ENCODE measurements at places on chromosomes 6 and 20.
A peak's percentile ranks its signal among the peaks of the same experiment; 100 is the strongest.

DNA sequence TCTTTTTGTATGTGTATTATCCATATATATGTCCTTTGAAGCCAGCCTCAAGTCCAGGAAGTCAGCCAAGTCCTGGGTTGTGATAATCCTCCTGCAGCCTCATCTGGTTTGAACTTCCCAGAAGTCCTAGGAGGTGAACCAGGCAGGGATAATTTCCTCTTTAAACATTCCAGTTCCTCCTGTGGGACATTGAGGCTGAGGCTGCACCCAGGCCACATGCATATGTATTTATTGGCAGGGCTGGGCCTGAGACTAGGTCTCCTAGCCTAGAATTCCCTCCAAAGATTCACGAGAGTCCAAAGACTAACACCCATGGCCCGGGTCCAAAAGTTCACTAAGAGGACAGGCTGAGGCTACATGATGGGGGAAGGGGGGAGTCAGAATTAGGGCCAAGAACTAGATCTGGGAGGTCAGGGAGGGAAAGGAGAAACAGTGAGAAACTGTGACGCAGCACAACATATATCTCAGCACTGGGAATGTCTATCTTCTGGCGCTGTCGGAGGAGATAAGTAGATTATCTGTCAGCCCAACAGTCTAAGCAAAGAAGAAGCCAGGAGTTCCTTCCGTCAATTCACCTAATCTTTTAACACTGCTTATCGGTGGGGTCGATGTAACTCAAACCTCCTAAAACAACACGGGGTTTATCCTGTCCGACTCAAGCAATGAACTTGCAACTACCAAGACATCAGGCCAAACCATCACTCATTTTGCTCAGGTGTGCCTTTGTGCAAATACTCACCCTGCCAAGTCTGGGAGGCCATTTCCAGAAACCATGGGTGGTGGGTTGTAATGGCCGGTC lies 43.3 kb downstream of the SNX5 start:
- no peak for DNase-seq

DNA sequence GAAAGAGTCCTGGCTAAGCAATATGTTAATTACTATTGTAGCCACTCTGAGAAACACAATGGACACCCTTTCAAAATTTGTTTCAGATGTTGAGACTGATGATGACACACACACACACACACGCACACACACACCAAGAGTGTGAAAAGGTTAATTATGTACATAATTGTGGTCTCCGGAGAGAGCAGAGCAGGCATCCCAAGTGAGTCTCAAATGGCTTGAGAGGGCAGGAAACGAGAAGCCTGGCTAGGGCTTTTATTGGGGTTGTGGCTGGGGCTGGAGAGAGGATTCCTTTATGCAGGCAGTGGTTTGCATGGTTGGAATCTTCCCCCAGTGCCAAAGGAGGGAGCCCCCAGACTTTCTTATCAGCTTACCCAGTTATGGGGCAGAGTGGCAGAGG lies 38.2 kb upstream of the NKX2-4 start:
- no peak for DNase-seq

DNA sequence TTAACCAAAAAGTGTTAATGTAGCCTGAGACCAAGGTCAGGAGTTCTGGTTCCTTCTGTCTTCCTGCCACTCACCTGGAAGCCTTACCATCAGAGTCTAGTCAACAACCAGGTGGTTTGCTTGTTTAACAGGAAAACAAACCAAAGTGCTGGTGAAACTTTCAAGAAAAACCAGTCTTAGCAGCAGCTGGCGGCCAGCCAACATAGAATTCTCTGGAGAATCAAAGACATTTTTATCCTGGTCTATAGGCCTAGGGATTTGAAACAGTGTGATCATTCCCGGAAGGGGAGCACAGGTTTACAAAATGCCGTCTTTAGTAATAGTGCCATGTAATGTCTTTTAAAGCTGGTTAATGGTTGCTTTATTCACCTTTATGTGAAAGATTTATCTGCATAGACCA lies 146.6 kb upstream of the AKIRIN2 start:
- DNase-seq, result no peak

DNA sequence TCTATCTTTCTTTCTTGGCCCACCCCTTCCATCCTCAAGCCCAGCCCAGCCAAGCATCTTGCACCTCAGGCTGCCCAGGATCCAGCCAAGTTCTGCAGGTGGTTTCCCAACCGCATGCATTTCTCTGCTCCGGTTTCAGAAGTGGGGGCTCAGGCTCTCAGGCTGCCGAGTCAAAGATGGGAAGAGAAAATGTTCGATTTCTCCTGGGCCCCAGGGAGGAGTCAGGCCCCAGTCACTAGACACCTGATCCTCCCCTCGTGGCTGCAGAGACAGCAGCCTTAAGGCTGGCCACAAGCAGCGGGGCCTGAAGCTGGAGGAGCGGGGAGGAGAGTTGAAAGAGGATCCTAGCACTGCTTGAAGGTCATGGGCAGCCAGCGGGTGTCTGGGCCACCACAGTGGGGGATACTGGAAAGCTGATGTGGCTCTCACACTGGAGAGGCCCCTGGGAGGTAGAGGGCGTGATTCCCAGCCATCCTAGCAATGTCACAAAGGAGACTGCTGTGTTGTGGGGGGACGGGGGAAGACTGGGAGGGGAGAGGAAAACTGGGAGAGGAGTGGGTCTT lies 42.2 kb upstream of the ZFAND3 start:
- peak; percentile 83 for DNase-seq

GRCh38 chr20:44720997-44721784 lies 6.0 kb downstream of the CCN5 start:
- DNase-seq, result no peak

DNA sequence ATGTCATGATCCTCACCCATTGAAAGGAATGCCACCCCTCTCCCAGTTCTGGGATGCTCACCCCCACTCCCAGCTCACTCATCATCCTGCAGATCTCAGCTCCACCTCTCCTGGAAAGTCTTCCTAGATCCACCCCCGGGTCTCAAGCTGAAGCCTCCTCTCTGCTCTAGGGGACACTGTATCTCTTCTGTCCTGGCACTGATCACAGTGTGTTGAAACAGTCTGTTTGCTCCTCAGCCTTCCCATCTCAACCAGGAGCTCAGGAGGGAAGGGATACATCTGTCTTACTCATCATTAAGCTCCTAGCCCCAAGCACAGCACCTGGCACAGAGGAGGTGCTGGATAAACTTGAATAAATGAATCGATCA lies 80.1 kb downstream of the MRPL14 start:
- DNase-seq, result no peak

DNA sequence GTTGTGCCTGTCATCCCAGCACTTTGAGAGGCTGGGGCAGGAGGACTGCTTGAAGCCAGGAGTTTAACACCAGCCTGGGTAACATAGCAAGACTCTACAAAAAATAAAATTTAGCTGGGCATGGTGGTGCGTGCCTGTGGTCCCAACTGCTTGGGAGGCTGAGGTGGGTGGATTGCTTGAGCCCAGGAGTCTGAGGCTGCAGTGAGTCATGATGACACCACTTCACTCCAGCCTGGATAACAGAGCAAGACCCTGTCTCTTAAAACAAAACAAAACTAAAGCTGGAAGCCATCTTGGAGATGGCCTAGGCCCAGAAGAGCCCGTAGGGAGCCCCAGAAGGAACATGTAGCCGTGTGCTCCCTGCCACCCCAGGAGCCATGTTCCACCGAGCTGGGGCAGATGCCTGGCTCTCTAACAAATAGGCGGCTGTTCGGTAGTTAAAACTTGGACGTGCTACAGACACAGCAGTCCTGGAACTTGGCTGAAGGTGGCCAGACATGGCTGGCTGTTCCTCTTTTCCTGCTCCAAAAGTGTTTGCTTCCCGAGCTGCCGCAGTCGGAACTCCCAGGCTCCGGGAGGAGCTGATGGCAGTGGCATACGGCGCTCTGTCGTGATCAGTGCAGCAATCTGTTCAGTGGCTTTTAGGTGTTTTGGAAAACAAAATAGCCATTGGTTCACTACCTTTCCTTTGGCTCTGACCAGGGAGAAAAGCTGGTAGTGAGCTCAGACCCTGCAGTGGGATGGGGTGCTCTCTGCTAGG lies 37.0 kb downstream of the DYNLT1 start:
- no peak for DNase-seq

DNA sequence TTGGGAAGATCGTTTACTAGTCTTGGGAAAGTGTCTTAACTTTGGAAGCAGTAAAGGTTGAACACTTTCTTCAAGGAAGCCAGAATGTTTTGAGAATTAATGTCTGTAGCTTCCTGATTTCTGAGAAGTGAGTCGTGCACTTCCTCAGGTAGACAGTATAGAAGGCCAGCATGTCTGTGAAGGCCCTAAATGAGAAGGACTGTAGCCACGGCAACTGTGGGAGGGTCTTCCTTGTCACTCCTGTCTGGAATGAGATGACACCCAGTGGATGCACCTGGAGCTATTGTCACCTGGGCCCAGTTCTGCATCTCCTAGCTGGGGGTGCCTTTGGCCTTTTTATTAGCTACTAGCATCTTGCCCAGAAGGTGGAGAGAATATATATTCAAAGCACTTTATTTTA lies 8.8 kb downstream of the STX16 start:
- DNase-seq, result no peak

GRCh38 chr6:36150283-36150682 lies 20.0 kb downstream of the MAPK13 start:
- no peak for DNase-seq

GRCh38 chr20:37032077-37032476 lies 63.7 kb downstream of the RBL1 start:
- no peak for DNase-seq

DNA sequence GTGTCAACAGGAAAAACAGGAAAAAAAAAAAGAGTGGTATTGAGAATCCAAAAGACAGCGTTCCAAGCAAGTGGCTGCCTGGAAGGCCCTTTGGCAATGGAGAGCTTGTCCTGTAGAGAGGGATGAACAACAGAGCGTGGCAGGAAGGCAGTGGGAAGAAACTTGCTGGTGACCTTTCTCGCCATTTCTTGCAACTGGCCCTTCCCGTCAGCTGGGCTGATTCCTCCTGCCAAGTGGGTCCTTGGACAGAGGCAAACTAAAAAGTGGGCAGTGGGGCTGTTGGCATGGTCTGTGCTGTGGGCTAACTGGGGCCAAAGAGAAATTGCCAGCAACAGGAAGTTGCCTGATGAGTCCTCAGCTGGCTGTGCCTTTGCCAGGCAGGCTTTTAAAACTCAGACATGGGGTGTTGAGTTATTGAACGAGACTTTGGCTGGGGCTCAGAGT lies 43.9 kb upstream of the CLDN20 start:
- no peak for DNase-seq

DNA sequence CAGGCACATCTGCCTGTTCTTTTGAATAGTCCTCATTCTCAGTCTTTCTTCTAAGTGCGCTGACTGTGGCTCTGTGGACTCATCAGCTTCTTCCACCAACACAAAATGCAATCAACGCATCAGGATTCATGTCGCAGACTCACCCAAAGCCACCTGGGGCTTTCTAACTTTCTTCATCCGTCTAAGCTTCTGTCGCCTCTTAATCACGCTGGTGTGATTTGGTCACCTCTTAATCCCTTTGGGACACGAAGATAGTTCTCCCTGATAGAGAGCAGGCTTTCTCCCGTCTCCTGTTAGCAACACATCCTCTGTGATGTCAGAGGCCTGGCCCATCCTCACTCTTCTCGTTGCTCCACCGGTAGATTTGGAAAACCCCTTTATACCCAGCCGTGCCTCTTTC lies 78.0 kb upstream of the FOXQ1 start:
- DNase-seq, result no peak

DNA sequence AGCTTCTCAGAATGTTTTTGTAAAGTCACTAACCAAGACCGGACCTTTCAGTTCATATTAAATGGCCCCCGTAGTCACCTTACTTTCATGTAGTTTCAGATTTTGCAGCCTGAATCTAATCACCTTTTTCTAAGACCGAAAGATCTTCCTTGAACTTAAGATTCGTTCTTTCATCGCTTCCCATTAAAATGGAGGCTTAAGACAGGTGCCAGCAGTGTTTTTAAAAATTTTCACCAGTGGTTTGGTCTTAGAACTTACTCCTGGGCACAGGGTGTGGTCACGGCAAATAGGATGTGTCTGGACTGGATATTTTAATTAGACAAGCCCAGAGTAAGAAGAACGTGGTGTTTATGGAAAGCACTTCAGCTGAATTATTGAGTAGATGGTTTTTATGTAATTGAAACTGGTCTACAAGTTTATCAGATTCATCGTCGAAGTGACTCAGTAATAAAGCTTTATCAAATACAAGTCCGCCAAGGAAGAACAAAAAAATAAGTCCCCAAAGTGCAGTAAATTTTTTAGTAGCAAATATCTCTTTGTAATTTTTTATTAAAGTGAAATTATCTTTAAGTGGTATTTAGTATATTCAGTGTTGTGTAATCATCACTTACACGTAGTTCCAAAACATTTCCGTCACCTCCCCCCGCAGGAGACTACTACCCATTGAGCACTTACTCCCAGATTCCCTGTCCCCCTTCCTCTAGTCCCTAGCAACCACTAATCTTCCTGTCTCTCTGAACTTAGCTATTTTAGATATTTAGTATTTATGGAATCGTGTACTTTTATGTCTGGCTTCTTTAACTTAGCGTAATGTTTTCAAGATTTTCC lies 868 bp downstream of the SRSF3 start:
- no peak for DNase-seq

DNA sequence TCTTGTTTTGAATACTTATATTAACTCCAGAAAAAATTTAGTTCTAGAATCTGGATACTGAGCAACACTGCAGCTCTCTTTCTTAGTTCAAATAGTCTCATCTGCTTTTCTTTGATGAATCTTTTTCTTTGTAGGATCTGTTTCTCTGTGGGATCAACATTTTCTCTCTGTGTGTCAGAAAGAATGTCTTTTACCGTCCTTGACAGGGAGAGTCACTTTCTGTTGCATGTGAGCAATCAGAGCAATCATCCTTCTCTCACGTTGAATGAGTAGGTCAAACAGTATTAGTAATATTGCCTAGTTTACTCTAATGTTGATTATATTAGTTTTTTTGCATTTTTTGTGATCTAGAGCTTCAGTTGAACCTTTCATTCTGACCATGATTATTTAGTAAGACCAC lies 130.9 kb downstream of the TRMT11 start:
- no peak for DNase-seq

GRCh38 chr6:47098570-47098993 lies 56.5 kb upstream of the ADGRF1 start:
- no peak for DNase-seq

- no peak for DNase-seq
Measured at GRCh38 chr6:107655245-107655644, 165.3 kb downstream of the SOBP start.

DNA sequence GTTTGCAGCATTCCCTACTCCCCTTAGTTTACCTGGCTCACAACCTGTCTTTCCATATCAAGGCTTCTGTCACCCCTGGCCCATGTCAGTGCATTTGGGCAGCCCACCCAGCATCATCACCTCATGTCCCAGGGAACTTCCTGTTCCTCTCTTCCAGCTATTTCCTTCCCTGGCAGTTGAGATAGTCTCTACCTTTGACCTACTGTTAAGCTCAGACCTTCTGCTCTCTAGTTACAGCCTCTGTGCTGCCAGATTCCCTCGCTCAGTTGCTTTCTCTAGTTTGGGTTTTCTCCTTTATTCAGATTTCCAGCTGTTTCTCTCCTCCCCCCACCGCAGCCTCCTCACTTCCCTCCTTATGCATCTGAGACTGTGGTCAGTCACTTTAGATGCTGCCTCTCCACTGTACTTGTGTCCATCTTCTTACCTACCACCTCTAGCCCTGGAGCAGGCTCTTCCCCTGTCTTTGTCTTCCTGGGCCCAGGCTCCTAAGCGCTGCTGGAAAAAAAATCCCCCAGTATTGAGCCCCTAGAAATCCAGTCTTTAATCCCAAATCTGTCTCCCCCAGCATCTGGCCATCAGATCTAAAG lies 16.3 kb downstream of the PTPN1 start:
- DNase-seq, result no peak

GRCh38 chr6:137762168-137763090 lies 104.6 kb upstream of the TNFAIP3 start:
- no peak for DNase-seq

GRCh38 chr6:1840491-1841121 lies 230.9 kb downstream of the FOXC1 start:
- DNase-seq, result no peak

GRCh38 chr6:41720262-41720620 lies 15.2 kb downstream of the TFEB start:
- DNase-seq, result peak; percentile 56
